ENCODE measurements at places on chromosomes 5 and 9.

GRCh38 chr5:82320966-82321365, 42.8 kb upstream of the RPS23 start:
- no peak for DNase-seq

- no peak for DNase-seq
These were observed 197.7 kb downstream of the PLK2 start for GRCh38 chr5:58262226-58262625.

- no peak for DNase-seq
These were observed 8.0 kb downstream of the AFAP1L1 start for GRCh38 chr5:149279661-149280060.

GRCh38 chr5:175840050-175840841, 31.1 kb upstream of the CPLX2 start:
- no peak for DNase-seq

- no peak for DNase-seq
These were observed 8.6 kb upstream of the ZDHHC11 start for GRCh38 chr5:859391-859790.

- DNase-seq: no peak
These were observed 145.7 kb downstream of the EBF1 start for GRCh38 chr5:158953929-158954534.

- DNase-seq: no peak
These were observed 19.5 kb downstream of the SLC22A5 start for GRCh38 chr5:132389051-132389331.

GRCh38 chr5:96610747-96611146, 51.4 kb upstream of the CAST start:
- DNase-seq: no peak

DNA sequence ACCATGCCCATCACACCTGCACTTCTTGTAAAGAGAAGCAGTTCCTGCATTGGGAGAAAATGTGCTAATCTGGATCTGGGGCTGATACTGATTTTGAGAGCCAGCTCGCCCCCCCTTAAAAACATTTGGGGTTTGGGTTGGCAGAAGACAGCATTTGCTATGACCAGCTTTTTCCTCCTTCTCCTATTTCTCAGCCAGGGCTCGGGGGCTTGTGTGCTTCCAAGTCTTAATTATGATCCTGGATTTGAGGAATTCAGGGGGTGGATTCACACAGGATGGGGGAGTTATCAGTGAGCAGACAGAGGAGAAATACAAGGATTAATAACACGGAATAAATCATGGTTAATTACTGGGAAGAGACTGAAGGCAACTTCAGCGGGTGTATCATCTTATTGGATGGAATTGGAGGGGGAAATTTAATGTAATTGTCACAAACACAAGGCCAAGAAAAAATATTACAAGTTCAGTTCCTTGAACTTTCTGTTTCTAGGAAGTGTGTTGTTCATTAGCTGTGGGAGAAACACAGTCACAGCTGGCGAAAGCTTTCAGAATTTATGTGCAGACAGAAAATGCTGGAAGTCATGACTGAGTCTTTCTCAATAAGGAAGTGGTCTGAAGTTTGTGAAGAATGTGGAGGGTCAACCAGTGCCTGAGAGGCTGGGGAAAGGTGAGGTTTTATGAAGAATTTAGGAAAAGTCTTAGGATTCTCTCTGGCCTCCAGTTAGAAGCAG, 15.3 kb downstream of the C9orf152 start:
- no peak for DNase-seq

- DNase-seq: no peak
These were observed 37.3 kb upstream of the TMEM252 start for GRCh38 chr9:68577774-68578591.

GRCh38 chr9:99345942-99346341, 123.9 kb downstream of the SEC61B start:
- no peak for DNase-seq

DNA sequence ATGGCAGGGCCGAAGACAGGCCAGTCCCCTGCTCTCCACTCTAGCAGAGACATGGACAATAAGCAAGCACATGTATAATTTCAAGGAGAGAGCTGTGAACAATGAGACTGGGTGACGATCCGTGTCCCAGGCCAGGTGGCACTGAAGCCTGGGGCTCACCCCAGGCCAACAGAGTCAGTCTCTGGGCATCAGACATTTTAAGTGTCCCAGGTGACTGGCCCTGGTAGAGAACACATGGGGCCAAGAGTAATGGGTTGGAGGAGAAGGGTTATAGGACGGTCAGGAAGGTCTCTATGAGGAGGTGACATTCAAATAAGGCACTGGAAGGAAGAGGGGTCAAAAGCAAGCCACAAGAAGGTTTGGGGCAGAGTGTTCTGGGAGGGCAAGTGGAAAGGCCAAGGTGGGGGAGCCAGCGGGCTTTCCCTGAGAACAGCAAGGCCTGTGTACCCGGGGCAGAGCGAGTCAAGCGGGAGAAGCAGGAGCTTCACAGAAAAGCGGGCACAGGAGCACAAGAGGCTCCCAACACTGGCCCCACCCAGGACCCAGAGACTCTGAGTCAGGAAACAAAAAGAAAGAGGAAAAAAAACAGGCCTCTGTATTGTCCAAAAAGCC, 1.1 kb upstream of the AKNA start:
- no peak for DNase-seq

DNA sequence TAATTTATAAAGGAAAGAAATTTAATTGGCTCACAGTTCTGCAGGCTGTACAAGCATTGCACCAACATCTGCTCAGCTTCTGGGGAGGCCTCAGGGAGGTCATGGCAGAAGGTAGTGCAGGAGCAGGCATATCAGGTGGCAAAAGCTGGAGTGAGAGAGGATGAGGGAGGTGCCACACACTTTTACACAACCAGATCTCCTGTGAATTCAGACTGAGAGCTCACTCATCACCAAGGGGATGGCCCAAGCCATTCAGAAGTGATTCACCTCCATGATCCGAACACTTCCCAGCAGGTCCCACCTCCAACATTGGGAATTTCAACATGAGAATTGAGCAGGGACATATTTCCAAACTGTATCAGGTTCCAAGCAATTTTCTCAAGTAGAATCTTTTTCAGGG, 84.7 kb upstream of the BRINP1 start:
- no peak for DNase-seq

GRCh38 chr5:113330533-113331208, 104.1 kb downstream of the TSSK1B start:
- DNase-seq: peak; percentile 49

GRCh38 chr5:1016036-1016435, 7.4 kb downstream of the NKD2 start:
- no peak for DNase-seq

- no peak for DNase-seq
These were observed 325.3 kb downstream of the TLE1 start for GRCh38 chr9:81363916-81364480.

- no peak for DNase-seq
These were observed 17.4 kb downstream of the MARCHF3 start for GRCh38 chr5:127012916-127013315.

- no peak for DNase-seq
These were observed 30.0 kb upstream of the FGD3 start for GRCh38 chr9:92917176-92917800.

DNA sequence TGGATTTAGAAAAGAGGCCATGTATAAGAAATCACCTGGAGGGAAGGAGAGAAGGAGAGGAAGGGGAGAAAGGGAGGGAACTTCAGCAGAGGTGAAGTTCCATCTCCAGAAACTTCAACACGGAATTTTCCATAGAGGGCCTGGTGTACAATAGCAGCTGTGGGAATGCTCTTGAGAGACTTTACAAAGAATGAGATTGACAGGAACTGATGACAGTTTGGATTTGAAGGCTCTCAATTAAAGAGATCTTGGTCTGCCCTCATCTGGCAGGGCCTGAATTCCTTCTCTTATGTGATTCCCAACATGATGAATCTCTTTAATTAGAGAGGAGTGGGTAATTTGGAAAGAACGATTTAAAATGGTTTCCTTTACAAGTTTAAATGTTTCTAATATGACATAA, 143.5 kb downstream of the MLLT3 start:
- DNase-seq: no peak

DNA sequence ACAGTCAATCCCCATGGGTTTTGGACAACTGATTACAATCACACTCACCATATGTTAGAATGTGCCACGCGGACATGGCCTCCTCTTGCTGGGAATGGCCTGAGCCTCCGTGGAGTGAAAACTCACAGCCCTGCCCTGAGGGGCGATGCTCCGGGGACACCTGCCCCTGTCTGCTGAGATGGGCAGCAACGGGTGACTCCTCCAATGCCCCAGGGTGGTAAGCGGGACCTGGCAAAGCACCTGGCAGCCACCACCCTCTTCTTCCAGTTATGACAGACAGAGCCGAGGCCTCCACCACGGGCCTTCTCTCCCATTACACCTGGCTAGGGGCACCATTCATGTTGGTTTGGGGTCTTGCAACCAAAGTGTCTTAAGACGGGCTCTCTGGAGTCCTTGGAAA, 94.9 kb upstream of the COL5A1 start:
- DNase-seq: no peak

GRCh38 chr9:78857373-78858225, 560.7 kb downstream of the PSAT1 start:
- DNase-seq: no peak

DNA sequence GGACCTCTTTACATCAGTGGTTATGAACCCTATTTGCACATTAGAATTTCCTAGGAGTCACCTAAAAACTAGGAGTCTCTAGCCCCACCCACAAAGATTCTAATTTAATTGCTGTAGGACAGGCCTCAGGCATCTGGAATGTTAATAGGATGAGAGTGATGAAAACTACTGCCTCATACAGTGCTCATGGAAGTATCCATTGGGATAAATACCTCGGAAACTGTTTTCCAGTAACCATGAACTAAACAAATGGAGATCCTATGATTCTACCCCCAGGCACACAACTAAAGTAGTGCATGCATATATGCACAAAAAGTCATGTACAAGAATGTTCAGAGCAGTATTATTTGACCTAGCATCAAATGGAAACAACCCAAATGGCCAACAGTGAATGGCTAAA, 286.3 kb downstream of the DNAH5 start:
- no peak for DNase-seq

GRCh38 chr9:133634081-133634691, 2.0 kb upstream of the DBH start:
- DNase-seq: no peak

DNA sequence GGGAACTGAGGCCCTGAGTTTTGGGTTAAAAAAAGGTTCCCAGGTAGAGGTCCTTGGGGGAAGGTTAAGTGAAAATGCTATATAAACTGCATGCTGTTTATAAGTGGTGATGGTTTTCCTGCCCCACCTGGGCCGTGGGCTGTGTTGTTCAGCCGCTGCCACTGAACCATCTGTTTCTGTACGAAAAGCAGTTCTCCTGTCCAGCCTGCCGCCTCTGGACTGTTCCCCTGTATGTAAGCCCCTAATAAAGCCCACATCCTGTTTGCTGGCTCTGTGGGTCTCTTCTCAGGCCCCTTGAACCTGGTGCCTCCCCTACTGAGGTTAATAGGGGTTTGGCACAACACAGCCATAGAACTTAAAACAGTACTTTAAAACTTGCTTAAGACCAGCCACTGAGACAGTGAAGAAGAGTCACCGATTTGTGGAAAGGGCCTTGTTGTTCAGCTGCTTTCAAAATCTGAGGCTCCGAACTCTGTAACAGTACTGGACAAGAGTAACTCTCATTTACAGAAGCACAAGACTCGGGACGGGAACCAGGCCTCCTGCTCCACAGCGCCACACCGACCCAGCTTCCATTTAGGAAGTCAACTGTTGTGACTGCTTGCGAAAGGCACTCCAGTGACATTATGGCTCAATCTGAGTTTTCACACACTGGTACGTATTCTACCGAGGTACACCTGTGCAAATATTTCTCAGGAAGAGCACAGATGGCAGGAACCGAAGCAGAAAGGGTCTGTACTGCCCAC, 192.5 kb downstream of the CDK5RAP2 start:
- no peak for DNase-seq

- DNase-seq: no peak
These were observed 35.3 kb downstream of the SNX24 start for GRCh38 chr5:122880749-122881148.

DNA sequence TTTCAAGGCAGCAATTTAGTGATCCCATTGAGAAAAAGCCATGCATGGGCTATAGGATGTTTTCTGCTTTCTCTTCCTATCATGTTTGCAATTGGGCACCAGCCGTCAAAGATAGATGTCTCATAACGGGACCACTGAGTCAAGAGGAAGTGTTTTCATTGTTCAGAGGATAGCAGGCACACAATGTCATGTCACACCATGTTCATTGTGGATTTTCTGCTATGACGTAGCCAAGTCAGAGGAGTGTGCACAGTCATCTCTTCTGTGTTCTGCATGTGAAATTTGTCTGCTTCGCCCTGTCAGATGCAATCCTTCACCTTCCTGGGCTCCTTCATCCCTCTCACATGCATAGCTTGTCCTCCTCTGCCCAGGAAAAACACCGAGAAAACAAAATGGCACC, 106.0 kb downstream of the CD180 start:
- no peak for DNase-seq

- no peak for DNase-seq
These were observed 276.7 kb downstream of the AUH start for GRCh38 chr9:91084896-91085516.

DNA sequence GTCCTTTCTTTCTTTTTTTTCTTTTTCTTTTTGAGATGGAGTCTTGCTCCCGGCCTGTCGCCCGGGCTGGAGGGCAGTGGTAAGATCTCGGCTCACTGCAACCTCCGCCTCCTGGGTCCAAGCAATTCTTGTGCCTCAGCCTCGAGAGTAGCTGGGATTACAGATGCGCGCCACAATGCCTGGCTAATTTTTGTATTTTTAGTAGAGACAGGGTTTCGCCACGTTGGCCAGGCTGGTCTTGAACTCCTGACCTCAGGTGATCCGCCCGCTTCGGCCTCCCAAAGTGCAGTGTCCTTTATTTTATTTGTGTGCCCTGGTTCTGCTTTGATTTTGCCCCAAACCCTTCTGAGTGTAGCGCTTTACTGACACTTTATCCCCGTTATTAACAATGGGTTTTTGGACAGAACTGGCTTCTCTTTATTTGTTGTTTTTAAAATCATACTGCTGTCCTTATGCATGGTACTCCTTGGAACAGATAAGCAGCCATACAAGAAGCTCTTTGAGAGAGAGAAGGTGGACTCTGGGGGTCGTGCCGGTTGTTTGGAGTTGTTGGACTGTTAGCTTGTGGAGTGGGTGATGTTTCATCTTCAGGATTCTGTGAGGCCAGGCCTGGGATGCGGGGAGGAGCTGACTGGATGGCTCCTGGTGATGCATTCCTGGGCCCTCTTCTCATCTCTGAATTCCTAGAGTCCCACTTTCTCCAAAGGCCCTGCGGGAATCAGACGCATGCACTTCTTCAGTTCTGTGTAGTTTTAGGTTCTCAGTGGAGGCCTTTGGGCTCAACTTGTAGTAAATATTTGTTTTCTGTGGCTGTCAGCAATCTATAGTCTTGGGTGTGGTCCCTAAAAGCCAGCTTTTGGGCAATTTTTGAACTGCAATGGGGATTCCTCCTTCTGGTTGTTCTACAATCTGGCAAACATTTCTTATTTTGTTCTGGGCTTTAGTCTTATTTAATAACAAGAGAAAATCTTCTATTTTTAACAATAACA, 47.8 kb downstream of the PTTG1 start:
- no peak for DNase-seq

Measured in D341Med (cell line).